ENCODE measurements at places on chromosomes 3 and 15.

GRCh38 chr15:86634146-86634545 is 554.5 kb downstream of the AGBL1 start:
- no peak for DNase-seq

DNA sequence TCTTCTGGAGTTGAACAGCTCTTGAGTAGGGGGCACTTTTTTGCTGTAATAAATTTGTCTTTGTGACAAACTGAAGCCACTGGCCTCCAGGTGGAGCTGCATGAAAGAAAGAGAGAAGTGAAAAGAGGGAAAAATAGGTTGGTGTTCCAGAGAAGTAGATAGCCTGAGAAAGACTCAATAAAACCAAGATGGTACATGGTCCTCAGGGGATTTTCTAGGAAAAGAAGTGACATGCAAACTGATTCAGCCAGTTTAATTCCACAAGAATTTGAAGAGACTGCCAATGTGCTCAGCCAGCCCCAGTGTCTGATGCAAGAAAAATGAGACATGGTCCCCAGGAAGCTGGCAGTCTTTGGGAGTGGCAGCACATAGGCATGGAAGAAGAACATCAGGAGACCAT is 152.7 kb downstream of the CD47 start:
- no peak for DNase-seq

- DNase-seq = no peak
Observed at GRCh38 chr3:43958005-43958770, 267.4 kb downstream of the ABHD5 start.

DNA sequence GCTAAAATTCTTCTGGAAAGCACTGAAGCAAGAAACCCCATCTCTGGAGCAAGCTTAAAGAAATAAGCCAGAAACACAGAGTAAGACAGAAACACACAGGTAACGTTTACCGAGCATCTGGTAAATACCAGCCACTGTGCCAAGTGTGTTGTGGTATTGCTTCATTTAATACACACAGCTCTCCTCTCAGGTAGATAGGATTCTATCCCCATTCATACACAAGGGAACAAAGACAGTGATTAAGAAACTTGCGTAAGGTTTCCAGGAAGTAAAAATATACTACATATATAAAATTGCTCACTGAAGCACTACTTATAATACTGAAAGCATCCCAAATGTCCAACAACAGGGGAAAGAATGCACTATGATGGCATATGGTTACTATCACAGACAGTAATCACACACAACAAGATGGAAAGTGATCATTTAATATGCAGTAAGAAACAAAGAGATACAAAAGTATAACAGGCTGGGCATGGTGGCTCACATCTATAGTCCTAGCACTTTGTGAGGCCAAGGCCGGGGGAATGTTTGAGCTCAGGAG is 27.5 kb downstream of the TAMM41 start:
- no peak for DNase-seq

- DNase-seq = no peak
Observed at GRCh38 chr3:121979734-121980449, 42.2 kb downstream of the ILDR1 start.

GRCh38 chr15:36331531-36332275 is 247.7 kb upstream of the CDIN1 start:
- no peak for DNase-seq

GRCh38 chr3:192706272-192706671 is 21.1 kb downstream of the FGF12 start:
- no peak for DNase-seq

- DNase-seq = no peak
Observed at GRCh38 chr3:112646623-112647022, 5.7 kb upstream of the CCDC80 start.

DNA sequence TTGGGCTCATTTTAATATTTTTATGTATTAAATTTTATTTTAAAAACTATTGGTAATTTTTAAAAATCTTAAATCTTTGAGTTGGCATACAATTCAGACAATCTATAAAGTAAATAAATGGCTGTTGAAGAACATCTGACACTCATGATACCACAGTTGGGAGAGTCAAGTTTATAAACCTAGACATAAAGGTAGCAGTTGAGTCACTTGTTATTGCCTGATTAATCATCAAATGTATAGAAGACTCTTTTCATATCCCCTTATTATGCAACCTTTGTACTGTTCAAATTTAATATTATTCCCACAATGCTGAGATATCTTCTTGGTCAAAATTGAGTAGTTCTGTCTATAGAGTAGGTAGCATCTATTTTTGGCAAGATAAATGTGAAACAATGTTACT is 19.6 kb downstream of the PAQR9 start:
- DNase-seq = no peak

DNA sequence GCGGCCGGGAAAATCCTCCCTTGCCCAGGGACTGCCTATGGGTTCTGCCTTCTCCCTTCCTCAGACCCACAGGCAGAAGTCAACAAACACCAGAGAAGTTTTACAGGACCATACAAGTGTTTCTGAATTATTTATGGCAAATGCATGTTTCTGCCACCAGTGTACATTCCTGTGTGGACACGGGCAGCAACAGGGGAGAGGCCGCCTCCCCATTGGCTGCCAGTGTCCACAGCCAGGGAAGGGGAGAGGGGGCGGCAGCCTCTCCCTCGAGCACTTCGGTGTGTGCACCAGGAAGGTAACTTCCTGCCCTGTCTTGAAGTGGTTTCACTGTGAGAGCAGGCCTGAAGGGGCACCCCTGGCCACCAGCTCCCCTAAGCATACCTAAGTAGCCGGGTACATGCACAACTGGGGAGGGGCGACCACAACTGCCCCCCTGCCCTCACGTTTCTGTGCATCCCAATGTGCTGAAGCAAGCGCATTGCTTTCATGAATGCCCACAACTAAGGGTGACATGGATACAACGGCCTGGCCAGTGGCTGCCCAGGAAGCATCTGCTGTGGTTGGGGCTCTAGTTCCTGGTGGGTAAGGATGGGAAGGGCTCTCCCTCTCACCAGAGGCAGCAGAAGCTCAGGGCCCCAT is 14.8 kb upstream of the SHISA5 start:
- no peak for DNase-seq

GRCh38 chr3:132912416-132912753 is 125.8 kb upstream of the TMEM108 start:
- DNase-seq = no peak

DNA sequence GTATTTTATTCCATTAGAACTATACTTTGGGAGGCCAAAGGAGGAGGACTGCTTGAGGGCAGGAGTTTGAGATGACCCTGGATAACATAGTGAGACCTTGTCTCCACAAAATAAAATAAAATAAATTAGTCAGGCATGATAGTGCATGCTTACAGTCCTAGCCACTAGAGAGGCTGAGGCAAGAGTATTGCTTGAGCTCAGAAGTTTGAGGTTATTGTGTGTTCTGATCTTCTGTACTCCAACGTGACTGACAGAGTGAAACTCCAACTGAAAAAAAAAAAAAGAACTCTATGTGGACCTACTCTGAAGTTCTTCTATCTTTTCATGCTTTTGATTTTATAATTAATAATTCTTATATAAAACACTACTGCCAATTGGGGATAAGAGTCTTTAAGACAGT is 1560.0 kb upstream of the GBE1 start:
- no peak for DNase-seq

DNA sequence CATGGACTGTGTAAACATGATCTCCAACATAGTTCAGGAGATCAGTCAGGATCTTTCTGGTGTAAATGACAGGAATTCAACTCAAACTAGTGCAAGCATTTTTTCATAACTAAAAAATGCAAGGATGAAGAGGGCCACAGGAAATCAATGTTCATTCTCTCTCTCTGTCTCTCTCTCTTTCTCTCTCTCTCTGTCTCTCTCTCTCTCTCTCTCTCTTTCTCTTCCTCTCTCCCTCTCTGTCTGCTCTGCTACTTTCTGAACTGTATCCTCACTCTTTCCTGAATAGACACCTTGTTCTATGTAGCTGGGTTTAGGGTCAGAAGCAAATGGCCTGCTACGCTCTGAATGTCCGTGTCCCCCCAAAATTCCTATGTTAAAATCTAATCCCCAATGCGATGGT is 240.9 kb upstream of the UBE2E2 start:
- no peak for DNase-seq

DNA sequence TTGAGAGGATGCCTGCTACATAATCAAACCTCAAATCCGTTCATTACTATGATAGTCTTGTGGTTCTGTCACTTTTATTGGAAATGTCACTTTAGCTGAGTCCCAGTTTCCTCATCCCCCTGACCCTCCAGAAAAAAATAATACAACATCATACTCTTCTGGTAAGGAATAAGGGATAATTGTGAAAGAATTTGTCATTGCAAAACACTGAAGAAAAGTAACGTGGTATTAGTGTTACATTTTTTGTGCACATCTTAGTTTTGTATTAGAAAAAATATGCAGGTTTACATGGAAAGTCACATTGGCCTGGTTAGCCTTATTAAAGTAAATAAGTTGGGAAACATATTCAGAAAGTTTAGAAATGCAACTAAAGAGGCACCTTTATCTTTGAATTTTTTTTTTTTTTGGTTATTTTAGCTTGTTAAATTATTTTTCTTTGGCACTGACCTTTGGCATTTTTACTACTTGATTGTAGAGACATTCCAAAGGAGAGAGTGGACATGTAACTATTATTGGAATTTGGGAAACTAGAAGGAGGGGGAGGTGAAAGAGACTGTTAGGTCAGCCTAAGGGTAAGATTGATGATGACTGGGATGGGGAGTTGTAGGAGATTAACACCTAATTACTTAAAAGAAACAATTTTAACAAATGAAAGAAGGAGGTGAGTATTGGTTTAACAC is 462.2 kb upstream of the RARB start:
- no peak for DNase-seq

DNA sequence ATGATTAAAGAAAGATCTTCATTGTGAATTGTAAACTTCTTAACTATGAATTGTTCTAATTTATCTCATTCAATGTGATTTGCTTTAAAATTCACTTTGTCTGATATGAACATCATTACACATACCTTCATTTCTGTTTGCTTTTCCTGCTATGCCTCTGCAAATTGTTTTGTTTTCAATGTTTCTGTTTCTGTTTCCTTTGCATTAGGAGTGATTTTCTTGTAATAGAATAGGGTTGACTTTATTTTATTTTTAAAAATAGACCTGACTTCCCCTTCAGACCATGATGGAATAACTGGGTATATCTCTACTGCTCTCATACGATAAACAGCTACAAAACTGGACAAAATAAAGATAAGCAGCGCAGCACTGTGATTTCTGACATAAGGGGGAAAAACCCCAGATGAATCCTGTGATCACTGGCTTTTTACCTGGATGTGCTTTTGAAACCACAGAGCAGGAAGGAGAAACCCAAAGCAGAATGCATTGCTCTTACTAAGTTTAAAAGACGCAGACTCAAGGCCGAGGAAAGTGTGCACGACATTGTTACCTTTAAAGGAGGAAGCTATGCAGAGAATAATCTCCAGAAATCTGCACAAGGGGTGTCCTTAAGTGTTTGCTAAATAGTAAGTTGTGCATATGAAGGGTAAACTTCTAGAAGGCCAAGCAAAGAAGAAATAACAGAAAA is 420.2 kb downstream of the TBC1D5 start:
- DNase-seq = no peak

- DNase-seq = no peak
Observed at GRCh38 chr15:61892140-61892539, 168.1 kb downstream of the VPS13C start.

DNA sequence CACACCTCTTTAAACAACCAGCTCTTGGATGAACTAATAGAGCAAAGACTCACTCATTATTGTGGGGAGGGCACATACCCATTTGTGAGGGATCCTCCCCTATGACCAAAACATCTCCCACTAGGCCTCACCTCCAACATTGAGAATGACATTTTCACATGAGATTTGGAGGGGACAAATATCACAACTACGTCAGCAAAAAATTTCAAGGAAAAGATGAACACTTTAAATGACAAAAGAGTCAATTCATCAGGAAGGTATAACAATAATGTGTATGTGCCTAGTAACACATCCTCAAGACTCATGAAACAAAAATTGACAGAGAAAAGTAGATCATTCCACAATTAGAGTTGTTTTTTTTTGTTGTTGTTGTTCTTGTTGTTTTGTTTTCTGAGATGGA is 38.4 kb upstream of the CHD2 start:
- no peak for DNase-seq

- peak; percentile 31 for DNase-seq
Observed at GRCh38 chr3:126259411-126260391, 79.3 kb upstream of the ALDH1L1 start.

DNA sequence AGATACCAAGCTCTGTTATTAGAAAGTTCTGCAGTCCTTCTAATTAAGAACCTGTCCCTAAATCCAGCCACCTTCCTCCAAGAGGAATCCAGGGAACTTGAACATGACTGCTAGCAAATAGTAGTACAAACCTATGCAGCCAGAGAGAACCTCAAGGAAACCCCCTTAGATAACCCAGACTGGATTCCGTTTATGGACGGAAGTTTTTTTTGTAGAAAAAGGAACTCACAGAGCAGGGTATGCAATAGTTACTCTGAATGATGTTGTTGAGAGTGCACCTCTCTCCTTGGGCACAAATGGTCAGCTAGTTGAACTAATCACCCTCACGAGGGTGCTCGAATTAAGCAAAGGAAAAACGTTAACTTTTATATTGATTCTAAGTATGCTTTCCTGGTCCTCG is 40.8 kb downstream of the TM4SF18 start:
- DNase-seq = no peak

DNA sequence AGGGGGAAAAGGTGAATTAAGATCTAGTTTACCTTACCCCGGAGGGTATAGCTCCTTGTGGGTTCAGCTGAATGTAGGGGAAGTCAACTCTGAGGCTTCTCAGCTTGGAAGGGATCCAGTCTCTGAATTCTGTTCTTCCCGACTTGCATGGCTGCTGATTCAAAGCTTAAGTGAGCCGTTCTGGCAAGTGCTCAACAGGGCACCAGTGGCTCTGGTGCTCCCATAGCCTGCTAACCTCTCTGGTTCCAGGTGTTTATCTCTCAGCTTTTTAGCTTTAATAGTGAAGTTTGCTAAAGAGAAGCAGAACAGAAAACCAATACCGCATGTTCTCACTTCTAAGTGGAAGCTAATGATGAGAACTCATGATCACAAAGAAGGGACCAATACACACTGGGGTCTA is 46.3 kb upstream of the RBP1 start:
- DNase-seq = no peak

DNA sequence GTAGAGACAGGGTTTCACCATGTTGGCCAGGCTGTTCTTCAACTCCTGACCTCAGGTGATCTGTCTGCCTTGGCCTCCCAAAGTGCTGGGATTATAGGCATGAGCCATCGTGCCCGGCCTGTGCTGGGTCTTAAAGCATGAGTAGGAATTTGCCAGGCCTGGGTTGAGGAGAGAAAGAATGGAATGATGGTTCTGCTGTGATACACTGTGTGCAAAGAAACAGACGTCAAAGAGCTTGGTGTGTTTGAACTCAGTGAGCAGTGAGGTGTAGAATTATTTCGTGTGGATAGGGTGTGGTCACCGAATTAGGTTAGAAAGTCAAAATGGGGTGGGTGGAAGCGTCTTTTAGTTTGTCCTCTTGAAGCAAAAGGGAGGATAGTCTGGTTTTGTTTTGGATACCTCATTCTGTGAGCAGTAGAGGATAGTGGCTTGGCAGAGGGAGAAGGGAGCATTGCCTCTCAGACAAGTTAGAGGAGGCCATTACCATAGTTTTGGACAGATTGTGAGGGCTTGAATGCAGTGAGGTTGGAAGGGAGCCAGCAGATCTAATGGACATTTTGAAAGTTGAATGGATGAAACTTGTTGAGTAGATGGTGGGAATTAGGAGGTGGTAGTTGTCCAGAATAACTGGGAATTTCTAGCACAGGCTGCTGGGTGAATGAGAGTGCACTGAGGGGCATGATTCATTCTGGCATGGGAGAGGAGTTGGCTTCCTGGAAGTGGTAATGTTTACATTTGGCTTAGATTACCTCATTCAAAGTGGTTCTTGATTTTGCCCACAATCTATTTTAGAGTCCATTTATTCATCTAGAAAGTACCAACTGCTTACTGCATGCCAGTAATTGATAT is 27.2 kb downstream of the AKAP13 start:
- peak; percentile 54 for DNase-seq
